Psoas muscle (tissue), 8 donors: ENCODE measurements at places on chromosomes 3 and 15. TPM values are rescaled to one million over a fixed set of nuclear protein-coding genes. Genes with fewer than 3 reads are reported as not detected.

The TAGLN3 gene
- polyA plus RNA-seq: not detected

DNA sequence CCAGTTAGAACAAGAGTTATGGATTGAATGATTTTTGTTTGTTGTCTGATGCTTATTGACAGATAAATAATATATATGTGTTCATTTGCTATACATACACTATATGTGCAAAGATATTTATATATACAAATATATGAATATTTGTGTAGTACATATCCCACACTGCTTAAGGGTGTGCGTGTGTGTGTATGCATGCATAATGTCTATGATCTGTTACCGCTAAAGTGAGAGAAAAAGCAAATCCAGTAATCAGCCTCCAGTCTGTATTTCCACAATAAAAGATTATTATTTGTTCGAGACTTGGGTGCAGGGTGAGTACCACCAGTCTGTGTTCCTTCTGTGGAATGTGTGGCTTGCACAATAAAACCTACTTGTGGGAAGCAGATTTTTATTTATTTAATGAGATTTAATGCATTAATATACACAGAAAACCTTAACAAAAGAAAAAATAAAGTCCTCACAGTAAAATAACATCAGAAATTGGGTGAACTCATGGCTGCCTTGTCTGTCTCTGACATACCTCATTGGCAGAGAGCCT lies 366.0 kb upstream of the TBL1XR1 start:
- DNase-seq: no peak

DNA sequence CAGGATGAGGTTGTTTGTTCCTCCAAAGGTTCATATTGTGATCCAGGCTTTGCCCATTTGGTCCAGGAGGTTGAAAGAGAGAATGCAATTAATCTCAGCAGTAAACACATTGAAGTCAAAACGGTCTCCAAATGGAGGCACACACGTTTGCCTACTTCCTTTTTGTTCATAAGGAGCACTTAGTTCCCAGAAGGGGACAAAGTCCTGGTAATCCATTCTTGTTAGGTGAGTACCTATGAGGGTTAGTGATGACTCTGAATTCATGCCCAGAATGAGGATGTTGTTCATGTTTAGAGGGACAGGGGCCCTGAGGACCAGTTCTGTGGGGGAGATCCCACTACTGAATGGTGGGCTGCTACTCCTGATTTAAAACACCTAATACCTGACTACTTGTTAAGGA lies 177.7 kb downstream of the ALDH1A2 start:
- no peak for DNase-seq

GRCh38 chr3:12351145-12351544 lies 62.3 kb downstream of the PPARG start:
- peak; percentile 15 for DNase-seq

The FBXO40 gene
- polyA plus RNA-seq: 0.95 TPM

DNA sequence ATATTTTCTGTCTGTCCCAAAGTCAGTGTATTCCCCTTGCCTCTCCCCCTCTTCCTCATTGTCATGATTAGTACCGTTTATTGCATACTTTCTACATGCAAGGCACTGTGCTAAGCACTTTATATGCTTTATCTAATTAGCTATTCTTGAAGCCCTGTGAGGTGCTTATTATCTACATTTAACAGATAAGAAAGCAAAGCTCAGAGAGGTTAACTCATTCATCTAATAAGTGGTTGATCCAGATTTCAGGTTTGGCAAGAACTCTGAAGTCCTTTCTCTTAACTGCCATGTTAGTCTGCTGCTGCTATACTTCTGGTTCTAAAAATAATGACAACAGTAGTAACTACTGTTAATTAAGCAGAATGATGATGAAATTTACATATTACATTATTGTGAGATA lies 13.5 kb downstream of the IQGAP1 start:
- DNase-seq: no peak

GRCh38 chr3:187942658-187943241 lies 197.5 kb upstream of the BCL6 start:
- DNase-seq: no peak

The SSUH2 gene
- 0.36 TPM for polyA plus RNA-seq

DNA sequence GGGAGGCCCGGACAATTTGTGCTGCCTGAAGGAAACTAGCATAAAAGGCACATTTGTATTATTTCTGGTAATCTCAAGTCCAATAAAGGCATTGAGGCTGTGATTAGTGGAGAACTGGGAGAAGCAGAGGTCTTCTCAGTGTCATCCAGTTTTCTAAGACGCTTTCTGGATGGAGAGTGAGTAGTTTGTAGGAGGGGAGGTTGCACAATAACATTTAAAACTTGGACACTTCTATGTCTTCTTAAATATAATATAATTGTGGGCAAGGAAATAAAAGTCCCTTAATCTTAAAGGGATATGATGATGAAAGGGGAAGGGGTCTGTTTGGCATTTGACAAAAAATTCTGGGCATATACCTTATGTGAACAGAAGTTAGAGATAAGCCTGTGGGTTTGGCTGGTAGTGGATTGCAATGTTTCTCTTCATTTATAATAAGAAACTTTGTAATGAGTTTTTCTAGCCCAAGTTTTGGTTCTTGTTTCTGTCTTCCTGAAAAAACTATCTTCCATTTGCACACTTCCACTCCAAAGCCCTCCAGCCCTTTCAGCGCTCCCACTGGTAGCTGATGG lies 291.6 kb upstream of the TGFBR2 start:
- no peak for DNase-seq

The EIF4E3 gene
- 60.1 TPM for polyA plus RNA-seq

The HSPBAP1 gene
- polyA plus RNA-seq: 6.1 TPM

DNA sequence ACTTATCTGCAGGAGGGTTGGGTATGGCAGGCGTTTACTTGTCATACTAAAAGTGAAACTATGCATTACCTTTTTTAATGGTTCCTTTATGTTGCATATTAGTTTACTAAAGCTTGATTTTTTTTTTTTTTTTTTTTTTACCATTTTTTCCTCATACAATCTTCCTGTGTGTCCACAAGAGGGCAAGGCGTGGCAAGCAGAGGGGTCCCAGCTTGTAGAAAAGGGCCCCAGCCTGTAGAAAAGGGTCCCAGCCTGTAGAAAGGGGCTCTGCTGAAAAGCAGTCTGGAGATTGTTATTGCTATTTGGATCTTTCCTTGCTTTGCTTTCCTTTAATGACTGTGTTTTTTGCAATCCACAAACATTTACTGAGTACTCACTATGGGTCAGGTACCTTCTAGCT lies 21.9 kb downstream of the MKRN2 start:
- DNase-seq: no peak

The LCMT2 gene
- 7.8 TPM for polyA plus RNA-seq

- no peak for DNase-seq
Measured at GRCh38 chr3:57025237-57025636, 35.2 kb upstream of the SPATA12 start.

- no peak for DNase-seq
Measured at GRCh38 chr3:55688154-55688553, 201.0 kb upstream of the WNT5A start.

The MKRN3 gene
- polyA plus RNA-seq: 1.3 TPM

GRCh38 chr3:139343895-139344856 lies at the start of gene MRPS22:
Gene MRPS22, plus strand, starts transcription at chr3:139344020. Its CDS starts 7 bp downstream, at chr3:139344027.
- peak; percentile 88 for DNase-seq

GRCh38 chr3:69838217-69838616 lies 99.0 kb downstream of the MITF start:
- no peak for DNase-seq

DNA sequence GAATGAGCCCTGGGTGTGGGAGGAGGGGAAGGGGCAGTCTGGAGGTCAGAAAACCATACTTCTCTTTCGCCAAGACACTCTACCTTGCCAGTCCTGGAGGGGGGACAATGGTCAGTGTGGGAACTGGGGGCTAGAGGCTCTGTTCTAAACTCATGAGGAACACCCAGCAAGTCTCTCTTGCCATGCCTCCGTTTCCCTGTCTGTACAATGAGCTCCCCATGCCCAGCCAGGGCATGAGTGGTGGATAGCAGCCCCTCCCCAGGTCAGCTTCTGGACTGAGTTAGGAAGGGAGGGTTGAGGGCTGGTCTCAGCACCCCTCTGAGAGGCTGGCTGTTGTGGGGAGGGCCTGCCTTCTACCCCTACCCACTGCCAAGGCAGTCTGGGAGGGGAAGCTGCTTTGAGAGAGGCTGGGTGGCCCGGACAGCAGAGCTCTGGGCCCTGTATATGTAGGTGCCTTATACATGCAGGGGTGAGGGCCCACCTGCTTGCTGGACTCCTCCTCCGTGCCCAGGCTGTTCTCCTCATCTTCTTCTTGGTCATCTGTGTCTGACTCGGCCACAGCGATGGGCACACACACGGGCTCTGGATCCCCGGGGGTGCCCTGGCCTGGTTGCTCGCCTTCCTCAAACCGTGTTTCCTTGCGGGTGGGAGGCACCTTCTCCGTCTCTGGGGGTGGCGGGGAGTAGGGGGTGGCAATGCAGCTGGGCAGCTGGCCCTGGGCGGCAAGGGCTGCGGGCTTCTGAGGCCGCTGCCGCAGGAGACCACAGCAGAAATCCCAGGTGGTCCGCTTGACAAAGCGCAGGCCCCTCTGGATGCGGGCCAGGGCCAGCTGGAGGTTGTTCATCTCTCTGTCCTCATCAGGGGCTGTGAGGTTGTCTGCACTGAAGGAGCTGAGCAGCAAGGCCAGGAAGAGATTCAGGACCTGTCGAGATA lies 68.8 kb downstream of the SCN5A start:
- DNase-seq: no peak

GRCh38 chr3:12793701-12794100 lies 2.8 kb upstream of the CAND2 start:
- no peak for DNase-seq

DNA sequence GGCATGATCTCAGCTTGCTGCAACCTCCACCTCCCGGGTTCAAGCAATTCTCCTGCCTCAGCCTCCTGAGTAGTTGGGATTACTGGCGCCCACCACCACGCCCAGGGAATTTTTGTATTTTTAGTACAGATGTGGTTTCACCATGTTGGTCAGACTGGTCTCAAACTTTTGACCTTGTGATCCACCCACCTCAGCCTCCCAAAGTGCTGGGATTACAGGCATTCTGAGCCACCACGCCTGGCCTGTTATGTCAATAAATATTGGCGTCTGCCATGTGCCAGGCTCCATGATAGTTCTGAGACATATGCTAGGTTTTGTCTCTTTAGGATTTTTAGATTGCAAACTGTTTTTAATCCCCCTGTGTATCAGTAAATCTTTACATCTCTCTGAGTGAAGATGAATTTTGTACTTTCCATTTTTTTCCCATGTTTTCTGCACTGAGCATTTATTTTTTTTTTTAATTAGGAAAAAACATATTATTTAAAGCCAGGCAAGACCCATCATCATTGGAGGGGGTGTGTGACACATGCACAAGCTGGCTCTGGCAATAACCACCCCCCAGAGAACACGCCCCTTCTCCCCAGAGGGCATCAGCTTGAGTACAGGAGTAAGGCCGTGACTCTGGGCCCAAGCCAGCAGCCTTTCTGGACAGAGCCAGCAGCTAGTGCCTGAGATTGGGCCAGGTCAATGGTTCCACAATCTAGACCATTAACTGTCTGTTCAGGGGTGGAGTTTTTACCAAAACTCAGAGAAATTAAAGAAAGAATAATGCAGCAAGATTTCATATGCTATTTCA lies 51.0 kb upstream of the ATP1B3 start:
- DNase-seq: no peak

The CCK gene
- polyA plus RNA-seq: 0.31 TPM

DNA sequence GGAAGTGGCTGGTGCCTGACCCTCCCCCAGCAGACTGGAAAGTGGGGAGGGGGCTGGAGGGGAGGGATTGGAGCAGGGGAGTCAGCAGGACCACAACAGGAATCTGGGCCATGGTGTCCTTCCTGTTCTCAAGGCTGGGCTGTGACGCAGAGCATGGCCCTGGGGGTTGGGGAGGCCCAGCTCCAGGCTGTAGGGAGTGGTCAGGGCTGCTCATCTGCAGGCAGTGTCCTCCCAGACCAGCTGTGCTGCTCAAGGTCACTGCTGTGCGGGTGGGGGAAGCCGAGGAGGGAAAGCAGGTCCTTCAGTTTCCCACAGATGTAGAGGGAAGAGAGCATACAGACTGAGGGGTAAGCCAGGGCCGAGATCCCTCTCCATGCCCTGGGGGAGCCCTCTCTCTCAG lies 40.7 kb downstream of the CYP11A1 start:
- DNase-seq: no peak

The GOLGA6B gene
- polyA plus RNA-seq: not detected

The RASSF1 gene
- 37.9 TPM for polyA plus RNA-seq

GRCh38 chr15:100311154-100311625 lies 30.6 kb downstream of the ADAMTS17 start:
- DNase-seq: no peak

The SEC11A gene
- 237 TPM for polyA plus RNA-seq

The GOLGA8T gene
- polyA plus RNA-seq: not detected

The LMOD3 gene
- polyA plus RNA-seq: 9.0 TPM

GRCh38 chr3:191387441-191388077 lies 57.2 kb upstream of the UTS2B start:
- DNase-seq: no peak

The CHL1 gene
- 0.47 TPM for polyA plus RNA-seq

DNA sequence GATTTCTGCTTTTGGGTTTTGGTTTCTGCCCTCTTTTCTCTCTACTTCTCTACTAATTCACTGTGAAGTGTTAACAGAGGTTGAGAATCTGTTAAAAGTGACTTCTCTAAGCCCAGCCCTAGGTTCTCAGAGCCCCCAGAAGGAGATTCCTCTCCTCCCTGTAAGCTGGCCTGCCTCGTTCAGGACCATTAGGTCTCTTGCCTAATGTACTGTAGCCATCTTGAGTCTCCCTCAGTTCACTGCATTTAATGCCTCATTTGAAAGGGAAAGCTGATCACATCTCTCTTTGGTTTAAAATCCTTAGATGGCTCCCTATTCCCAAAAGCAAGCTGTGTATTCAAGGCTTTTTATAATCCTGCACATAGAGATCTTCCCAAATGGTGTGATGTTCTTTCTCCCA lies 16.3 kb downstream of the RTP1 start:
- no peak for DNase-seq

GRCh38 chr3:153277029-153277428 lies 115.0 kb downstream of the RAP2B start:
- DNase-seq: no peak

DNA sequence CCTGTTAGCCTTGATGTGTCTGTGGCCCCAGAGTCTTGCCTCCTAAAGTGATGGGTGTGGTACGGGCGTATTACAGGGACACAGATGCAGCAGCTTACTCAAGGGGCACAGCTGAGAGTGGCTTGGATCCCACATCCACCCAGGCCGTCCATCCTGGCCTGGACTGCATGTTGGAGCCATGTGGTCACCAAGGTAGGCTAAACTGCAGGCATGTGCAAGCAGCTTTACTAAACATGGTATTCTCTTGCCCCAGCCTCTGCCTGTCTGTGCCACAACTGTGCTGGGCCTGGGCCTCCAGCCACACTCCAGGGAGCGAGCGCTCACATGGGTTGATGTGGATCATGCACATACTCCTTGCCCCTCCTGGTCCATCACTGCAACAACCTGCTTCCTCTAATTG lies 6.1 kb upstream of the GPR62 start:
- DNase-seq: peak; percentile 35

The TMCO5A gene
- polyA plus RNA-seq: not detected
